ENCODE measurements at places on chromosomes 1 and 21.

- peak; percentile 83 for DNase-seq
These were observed 7.6 kb downstream of the EFNA3 start for GRCh38 chr1:155086128-155086741.

- no peak for DNase-seq
These were observed 33.3 kb downstream of the PTPRC start for GRCh38 chr1:198672124-198672523.

GRCh38 chr1:14778898-14779865 is 180.7 kb downstream of the KAZN start:
- DNase-seq: peak; percentile 8

DNA sequence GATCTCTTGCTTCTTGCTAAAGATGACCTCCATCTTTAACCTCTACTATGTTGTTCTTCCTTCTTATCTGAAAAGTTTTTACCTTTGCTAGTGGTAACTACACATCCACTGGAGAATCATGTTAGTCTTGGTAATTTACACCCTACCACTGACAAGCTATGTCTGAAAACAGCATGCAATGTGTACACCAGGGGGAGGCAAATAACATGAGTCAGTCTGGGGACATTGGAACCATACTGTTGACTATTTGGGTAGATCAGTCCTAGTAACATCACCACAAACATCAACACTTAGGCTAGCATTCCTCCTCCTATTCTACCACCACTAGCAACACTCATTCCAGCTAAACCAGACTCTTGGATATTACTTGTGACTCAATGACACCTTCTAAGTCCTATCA is 549.0 kb downstream of the KCNT2 start:
- no peak for DNase-seq

DNA sequence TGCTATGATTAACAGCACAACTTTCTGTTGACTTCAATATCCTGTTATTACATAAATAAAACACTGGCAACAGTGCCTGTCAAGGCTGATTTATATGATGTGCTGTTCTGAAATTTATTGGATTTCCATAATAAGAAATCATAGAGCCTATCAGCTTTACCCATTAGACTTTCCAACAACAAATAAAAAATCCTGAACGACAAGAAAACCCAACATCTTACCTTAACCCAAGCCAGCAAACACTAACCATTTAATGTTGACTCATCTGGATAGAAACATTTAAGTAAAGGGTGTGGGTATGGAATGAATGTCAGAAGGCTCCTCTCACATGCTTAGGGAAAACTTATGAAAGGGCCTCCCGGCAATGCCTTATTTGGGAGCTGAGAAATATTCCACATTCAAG is 165.1 kb downstream of the SLC45A1 start:
- no peak for DNase-seq

- DNase-seq: no peak
These were observed 242.7 kb downstream of the OMA1 start for GRCh38 chr1:58303841-58304240.

DNA sequence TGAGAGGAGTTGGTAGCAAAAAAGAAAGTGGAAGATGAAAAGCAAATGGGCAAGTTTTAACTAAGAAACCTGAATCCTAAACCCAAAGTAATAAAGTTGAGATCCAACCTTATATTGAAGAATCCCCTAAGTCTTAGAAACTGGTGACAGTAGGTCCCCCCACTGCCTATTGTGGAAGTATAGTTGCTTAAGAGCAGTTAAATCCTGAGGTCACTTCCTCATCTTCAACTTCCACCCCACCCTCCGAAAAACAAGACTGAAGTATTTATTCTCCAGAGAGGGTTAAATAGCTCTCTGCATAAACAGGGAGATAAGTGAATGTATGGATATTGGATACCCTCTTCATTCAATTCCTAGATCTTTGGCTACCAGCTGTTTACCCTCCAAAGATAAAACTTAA is 3.3 kb upstream of the DSTYK start:
- no peak for DNase-seq

- DNase-seq: peak; percentile 1
These were observed 27.0 kb downstream of the RUNX3 start for GRCh38 chr1:24903011-24903461.

DNA sequence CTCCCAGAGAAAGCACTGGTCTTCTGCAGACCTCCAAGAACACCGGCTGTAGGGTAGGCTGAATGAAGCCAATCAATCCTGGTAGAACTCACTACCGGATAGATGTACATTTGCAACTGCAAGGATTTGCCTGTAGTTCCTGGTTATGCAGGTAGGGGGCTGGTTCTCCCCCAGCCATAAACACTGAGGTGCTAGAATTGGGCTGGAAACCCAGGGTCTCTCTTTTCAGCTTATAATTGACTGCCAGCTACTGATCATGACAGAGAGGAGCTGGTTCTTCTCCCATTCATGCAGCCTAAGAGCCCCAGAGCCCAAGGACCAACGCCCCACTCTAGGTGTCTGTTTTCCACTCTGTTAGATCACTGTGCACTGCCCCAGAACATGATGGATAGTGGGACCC is 21.5 kb upstream of the MTARC2 start:
- DNase-seq: no peak

- DNase-seq: no peak
These were observed 3.7 kb upstream of the FABP3 start for GRCh38 chr1:31376375-31377134.

DNA sequence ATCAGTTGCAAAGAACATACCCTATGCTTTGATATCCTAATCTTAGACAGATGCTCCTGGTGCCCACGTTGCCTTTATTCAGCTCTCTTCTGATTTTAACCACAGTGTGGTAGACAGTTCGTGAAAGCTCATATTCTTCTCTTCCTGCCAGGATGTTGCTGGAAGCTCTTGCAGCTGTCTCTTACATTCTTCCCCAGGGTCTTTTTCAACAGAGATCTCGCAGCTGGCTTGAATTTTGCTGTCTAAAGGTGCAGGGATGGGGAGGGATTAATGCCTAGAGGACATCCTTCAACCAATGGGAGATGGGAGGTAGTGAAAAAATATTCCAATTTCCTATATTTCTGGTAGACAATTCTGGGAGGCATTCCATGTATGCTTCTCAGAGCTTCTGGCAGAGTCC is 150.0 kb upstream of the APP start:
- no peak for DNase-seq

- DNase-seq: no peak
These were observed 25.9 kb downstream of the PCNX2 start for GRCh38 chr1:233269656-233270055.

DNA sequence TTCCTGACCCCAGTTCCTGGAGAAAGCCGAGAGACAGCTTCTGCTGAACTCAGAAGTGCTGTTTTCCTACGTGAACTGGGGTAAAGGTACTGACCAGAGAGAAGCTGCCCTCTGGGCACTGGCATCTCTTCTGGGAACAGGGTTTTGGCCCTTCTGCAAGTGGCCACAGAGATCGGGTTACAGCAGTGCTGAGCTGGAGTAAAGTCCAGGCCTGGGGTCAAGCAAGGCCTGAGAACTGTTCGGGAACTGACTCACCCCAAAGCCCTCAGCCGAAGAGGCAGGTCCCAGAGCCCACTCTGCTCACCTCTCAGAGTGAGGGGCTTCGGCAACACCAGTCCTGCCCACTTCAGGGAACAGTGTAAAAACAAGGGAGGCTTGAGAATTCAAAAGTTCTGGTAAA is 177.2 kb upstream of the RUNX1 start:
- DNase-seq: no peak

GRCh38 chr1:6601923-6602668 is 573 bp downstream of the KLHL21 start:
- DNase-seq: peak; percentile 35

DNA sequence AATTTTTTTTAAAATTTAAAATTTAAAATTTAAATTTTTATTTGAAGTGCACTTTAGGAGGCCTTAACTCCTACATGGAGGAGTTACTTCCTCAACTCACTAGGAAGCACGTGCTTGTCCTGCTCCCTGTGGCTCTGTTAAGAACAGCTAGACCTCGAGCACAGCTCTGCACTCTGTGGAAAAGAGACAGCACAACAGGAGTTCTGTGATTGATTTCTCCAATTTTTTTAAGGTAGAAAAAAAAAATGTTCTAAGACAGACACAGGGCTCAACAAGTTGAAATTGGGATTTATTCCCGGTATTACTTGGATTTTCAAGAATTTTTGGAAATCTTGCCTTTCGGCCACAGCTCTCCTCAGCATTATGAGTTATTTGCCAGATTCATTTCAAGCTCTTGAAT is 356.6 kb upstream of the LYPLAL1 start:
- DNase-seq: no peak

DNA sequence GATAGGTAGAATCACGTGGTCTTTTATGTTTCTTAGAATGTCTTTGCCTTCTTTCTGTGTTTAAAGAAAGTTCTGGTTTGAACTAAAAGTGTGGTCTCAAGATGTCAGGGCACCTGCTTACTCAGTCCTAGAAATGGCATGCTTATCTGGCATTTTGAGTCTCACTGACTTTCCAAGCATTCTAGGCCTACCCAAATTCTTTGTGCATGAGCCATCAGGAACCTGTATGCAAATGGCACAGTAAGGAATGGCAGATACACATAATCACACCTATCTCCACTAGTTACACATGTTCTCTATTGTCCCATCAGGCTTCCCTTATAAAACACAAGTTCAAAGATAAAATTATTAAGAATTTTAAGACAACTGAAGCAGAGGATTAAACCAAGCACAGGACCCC is 29.5 kb upstream of the CLCA4 start:
- DNase-seq: no peak

GRCh38 chr1:32779242-32779641 is 37.9 kb downstream of the YARS1 start:
- no peak for DNase-seq

DNA sequence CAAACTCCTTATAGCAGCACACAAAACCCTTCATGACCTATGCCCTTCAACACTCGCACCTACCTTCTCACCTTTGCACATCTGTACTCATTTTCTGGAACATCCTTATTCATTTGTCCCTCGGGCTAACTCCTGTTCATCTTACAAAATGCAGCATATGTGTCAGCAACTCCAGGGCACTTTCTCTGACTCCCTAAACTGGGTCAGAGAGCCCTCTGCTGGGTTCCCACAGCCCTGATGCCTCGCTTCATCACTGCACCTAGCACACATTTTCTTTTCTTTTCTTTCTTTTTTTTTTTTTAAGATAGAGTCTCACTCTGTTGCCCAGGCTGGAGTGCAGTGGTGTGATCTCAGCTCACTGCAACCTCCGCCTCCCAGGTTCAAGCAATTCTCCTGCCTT is 54.0 kb downstream of the RAB3B start:
- DNase-seq: no peak

DNA sequence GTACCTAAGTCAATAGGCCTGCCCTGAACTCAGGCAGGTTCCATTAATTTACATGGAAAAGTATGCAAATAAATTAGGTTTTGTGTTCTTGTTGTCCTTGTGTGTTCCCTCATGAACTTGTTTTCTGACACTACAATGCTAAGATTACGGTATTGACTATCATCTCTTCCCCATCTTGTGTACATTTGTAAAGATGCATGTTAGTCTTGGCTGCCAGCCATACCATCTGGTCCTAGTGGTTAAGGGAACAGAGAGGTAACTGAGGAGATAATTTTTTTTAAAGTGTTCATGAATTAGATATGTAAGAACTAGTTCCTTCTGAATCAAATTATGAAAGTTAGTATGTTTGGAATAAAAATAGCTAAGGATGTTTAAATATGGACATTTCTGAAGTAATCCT is 167.6 kb upstream of the ADAMTS5 start:
- no peak for DNase-seq

- no peak for DNase-seq
These were observed 73.6 kb upstream of the COG2 start for GRCh38 chr1:230568676-230569075.

- no peak for DNase-seq
These were observed 5.6 kb downstream of the WRAP73 start for GRCh38 chr1:3644273-3644672.

GRCh38 chr1:157360023-157360390 is 192.3 kb downstream of the FCRL5 start:
- DNase-seq: no peak

Measured in activated naive CD4-positive, alpha-beta T cell treated with Interleukin-2 at 50 U/mL for 16 hours (primary cell).